ENCODE measurements at places on chromosomes 3 and 15.

- no peak for DNase-seq
Measured at GRCh38 chr3:126084768-126085180, 850 bp upstream of the SLC41A3 start.

DNA sequence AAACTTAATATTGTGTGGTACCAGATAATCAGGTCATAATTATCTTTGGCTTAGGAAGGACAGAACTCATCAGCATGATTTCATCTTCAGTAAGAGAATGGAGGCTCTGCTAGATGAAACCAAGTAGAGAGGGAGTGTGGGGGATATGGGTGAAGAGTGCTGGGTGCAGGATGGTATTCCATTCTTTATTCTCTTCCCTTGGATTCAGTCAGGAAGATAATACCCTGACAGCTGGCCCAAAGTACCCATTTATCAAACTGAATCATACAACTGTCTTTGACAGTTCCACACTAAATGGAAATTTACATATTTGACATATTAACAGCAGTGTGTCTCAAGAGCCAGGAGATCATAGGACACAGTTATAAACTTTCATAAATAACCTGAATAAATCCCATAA lies 44.7 kb downstream of the GOLIM4 start:
- DNase-seq, result no peak

- DNase-seq, result no peak
Measured at GRCh38 chr3:9178697-9179096, 70.7 kb downstream of the SRGAP3 start.

- DNase-seq, result no peak
Measured at GRCh38 chr3:62238003-62238402, 135.3 kb downstream of the FEZF2 start.

DNA sequence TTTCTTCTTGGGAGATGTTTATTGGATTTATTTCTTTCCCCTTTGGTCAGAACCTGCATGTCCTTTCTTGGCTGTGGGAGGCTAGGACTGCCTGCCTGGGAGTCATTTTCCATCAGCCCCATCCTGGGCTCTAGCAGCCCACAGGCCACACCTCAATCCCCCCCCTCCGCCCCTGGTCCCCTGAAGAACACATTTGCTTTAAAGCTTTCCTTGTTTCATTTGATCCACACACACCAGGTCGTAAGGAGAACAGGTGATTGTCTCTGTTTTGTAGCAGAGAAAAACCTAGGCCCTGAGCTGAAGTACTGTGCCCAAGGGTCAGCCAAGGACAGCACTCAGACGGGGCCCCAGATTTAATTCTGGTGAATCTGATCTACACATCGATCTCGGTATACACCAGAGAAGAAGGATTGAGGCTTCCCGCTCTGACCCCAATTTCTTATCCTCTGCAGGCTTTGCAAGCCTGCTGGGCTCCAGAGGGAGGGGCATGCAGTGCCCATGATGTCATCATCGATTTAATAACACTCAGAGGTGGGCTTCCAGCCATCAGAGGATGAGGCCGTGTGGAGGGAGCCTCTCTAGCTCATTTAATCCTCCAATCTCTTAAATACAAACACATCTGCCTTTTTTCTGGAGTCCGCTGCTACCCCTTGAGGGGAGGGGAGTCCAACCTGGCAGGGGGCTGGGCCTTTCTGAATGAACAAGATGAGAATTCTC lies 1.7 kb upstream of the CLN6 start:
- DNase-seq, result no peak

DNA sequence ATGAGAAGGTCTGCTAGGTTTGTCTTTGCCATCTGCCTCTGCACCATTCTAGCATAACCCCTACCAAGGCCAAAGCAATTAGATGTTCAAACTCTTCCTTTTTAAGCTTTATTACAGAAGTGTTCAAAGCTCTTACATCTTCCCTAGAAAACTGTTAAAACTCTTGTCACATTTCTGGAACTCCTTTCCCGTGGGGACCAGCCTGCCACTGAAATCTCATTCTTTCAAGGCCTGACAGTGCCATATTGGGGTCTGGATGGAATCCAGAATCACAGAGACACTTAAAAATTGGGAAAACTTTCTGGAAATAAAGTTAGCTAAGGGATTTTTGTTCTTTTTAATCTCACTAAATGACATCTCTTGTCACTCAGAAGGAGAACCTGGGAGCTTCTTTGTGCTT lies 153.8 kb upstream of the SLCO3A1 start:
- no peak for DNase-seq

DNA sequence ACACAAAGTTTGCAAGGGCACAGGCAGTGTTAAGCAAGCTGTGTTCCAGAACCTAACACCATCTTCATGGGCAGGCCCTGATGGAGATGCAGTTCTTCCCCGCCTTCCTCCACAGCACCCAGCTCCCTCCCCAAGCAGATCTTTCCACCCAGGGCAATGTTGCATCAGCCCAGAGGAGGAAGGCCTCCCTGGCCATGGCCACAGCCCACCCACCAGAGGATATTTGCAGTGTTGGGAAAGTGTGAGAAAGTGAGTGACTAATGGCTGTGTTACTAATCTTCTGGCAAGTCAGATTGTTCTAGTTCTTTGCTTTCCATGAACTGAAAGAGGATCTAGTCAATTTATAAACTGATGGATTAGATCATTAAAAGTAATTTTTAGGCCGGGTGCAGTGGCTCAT lies 42.0 kb upstream of the ATP10A start:
- DNase-seq, result no peak

GRCh38 chr3:184552863-184553262 lies 8.7 kb upstream of the EPHB3 start:
- DNase-seq, result no peak

DNA sequence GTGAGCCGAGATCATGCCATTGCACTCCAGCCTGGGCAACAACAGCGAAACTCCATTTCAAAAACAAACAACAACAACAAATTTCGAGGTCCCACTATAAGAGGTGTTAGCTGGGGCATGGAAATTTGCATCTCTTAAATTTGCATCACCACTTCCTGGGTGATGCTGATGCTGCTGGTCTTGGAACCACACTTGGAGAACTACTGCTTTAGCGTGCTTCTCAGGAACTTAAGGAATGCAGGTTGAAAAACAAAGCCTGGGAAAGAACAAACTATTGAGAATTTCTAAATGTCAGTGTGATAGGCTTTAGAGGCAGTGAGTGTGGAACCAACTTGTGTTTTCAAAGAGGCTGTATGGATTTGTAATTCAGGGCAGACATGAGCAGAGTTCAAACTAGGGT lies 858.4 kb upstream of the ARPP21 start:
- no peak for DNase-seq

DNA sequence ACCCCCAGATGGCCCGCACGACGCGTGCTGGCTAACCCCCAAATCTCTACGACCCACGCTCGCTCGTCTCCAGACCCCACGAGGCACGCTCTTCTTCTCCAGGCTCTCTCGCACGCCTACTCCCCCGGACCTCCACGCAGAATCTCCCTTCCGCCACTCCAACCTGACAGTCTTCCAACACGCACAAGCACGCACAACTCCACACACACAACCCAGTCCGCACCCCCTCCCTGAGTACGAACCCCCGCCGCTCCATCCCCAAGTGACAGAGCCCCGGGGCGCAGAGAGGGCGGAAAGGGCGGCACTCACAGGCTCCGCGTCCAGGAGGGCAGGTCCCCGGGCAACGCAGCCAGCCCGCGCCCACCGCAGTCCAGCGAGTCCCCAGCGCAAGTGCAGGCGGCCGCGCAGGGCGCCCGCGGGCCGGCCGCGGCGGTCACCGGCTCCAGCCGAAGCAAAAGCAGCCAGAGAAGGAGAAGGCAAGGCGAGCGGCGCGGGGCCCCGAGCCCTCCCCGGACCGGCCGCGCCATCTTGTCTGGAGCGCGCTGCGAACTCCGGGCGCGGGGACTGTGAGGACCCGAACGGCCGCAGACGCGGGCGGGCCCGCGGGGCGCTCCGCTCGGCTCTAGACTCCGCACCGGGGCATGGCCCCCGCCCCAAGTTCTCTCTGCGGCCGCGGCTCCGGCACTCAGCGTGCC lies 794 bp downstream of the LRIG1 start:
- peak; percentile 38 for DNase-seq

DNA sequence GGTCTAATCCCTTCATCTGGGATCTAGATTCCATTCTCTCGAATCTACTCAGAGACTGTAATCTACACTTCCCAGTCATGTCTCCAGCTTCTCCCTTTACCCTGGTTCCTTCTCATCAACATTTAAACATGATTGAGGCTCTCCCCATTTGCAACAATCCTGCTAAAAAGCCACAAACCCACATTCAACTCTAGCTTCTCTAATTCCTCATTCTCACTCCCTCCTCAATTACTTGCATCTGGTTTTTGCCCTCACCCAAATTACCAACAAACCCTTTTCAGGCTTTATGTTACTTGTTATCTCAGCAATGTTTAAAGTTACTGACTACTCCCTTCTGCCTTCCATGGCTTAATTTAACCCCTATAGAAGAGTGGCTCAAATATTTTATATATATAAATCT lies 11.5 kb downstream of the ETFA start:
- DNase-seq, result no peak

DNA sequence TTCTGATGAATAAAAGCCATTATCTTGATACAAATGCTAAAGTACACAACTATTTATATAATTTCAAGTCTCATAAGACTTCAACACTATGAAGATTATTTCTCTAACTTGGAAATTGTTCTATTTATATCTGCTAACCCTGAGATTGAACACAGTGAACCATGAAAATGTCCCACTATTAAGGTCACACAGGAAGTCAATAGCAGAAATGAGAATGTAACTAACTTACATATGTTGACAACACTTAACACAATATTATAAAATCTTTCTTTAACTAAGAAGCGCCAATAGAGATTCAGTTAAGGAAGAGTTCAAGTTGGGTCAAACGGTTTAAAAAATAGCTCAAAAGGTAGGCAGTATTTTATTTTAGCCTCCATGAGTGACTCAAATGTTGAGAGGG lies 551.8 kb upstream of the CBLB start:
- DNase-seq, result no peak

DNA sequence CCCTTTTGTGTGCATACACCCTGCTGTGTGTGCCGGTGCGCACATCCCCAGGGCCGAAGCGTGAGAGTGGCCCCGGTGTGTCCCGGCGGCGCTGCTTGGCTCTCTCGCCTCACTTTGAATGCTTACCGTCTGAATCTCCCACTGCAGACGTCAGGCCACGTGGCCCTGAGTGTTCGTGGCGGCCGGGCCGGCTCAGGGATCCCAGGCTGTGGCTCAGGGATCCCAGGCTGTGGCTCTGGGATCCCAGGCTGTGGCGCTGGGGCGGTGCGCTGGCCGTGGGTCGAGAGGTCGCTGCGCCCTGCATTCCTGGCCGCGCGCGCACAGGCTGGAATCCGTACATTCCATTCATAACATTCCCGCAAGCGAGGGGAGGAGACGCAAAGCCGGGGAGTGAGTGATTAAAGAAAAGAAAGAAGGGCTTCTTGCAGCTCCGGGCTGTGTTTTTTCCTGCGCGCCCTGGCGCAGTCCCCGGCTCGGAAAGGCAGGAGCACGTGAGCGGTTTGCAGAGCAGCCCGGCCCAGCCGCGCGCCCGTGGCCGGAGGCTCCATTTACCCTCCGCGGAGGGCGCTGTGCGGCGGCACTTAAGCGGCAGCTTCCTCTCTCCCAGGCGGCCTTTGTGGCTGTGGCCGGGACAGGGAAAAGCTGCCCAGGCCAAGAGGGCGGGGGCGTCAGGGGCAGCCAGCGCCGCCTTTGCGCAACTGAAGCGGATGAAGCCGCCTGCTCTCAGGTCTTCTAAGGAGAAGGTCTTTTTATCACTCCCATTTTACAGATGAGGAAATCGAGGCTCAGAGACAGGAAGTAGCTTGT lies 87.0 kb upstream of the ALDH1L1 start:
- DNase-seq, result no peak

GRCh38 chr15:98152156-98152555 lies 191.7 kb downstream of the ARRDC4 start:
- no peak for DNase-seq

DNA sequence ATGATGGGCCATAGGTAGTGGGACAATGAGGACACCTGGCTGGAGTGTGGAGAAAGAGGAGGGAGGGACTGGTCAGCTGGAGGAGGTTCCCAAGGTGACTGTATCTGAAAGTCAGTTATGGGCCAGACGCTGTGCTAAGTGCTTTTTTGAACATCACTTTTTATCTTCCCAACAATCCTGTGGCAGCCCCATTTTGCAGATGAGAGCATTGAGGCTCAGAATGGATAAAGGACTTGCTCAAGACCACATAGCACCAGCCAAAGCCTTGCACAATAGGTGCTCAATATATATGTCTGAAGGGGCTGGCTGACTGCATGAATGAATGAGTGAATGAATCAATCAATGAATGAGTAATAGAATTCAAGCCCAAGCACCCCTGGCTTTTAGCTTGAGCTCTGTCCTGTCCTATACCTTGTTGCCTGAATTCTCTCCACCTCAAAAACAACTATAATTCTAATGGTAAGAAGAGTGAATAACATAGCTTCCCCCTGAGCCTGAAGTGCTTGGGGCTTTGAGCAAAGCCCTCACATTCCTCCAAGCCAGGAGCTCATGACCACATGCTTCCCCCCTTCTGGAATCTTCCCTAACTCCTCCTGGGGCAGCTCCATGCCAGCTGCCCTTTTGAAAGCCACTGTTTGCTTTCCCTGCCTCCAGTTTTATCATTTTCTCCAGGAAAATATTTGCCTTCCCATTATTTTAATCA lies 150.9 kb downstream of the RPLP1 start:
- no peak for DNase-seq
